PC-3 (cell line): ENCODE measurements at places on chromosomes 1 and 21. TPM values are rescaled to one million over a fixed set of nuclear protein-coding genes. Genes with fewer than 3 reads are reported as not detected.
A peak's percentile ranks its signal among the peaks of the same experiment; 100 is the strongest.

The PROK1 gene
- not detected in 2 replicates for total RNA-seq

The DDX20 gene
- 21.6 and 22.2 TPM in 2 replicates for total RNA-seq

The ANKRD45 gene
- total RNA-seq = not detected in 2 replicates

The PLA2G2C gene
- total RNA-seq = 0.12 TPM in 1 of 2 replicates, not detected in the other

The NMNAT2 gene
- total RNA-seq = 6.0 and 6.6 TPM in 2 replicates

The RNF186 gene
- total RNA-seq = 0.69 TPM in 1 of 2 replicates, not detected in the other

The SPRR1B gene
- total RNA-seq = not detected in 2 replicates

The SH2D5 gene
- 7.1 and 11.2 TPM in 2 replicates for total RNA-seq

DNA sequence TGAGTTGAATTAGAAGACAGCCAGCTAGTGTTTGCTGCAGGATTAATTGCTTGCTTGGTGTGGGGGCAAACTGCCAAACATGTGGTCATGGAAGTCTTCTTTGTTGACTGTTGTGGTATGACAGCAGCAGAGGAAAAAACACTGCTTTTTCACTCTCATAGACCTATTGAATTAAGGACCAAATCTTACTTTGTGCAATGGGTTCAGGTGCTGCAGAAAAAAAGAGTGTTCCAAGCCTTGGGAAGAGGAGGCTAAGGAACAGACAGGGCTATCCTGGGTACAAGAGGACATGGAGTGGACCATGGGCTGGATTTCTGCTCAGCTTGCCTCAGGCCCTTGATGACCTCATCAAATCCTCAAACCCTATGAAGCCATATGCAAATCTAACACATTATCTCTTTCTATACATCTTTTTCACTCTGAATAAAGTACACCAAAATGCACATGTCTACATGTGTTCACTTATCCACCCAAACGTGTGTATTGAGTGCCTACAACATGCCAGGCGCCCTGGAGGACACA, 61.5 kb downstream of the SIPA1L2 start:
- DNase-seq = peak; percentile 35

DNA sequence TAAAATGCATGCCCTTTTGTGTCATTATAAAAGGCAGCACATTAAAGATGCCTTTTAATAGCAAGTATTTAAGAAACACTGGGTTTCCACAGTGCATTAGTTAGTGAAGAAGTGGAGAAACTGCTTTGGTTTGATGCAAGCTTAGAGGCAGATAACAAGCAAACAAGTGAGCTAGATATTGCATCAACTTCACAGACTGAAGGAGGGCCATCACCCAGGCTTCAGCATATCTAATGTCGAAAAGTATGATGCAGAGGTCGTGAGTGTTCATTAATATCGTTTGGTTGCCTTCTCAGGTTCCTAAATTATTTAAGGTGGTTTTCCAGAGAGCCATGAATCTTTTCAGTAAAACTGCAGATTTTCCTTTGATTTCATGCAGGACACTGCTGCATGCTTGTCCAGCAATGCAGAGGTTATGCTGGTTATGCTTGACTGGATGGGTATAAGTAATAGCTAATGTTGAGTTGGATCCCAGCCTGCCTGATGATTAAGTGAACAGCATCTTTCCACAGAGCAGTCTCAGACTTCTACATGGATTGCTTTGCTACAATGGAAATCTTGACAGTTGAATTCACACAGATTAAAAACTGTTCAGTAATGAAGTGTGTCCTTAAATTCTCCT, 69.7 kb upstream of the IPO9 start:
- DNase-seq = no peak

GRCh38 chr1:68181165-68181556, 51.2 kb downstream of the WLS start:
- no peak for DNase-seq

- peak; percentile 27 for DNase-seq
These were observed 91.2 kb upstream of the JUN start for GRCh38 chr1:58874757-58875755.

GRCh38 chr1:184802354-184803179, 47.9 kb upstream of the EDEM3 start:
- DNase-seq = peak; percentile 42

- DNase-seq = peak; percentile 78
These were observed 20.1 kb downstream of the FAAP20 start for GRCh38 chr1:2174348-2175054.

GRCh38 chr1:210269981-210270380, 37.4 kb downstream of the SERTAD4 start:
- DNase-seq = no peak

- no peak for DNase-seq
These were observed 48.0 kb downstream of the NR5A2 start for GRCh38 chr1:200075522-200075921.

DNA sequence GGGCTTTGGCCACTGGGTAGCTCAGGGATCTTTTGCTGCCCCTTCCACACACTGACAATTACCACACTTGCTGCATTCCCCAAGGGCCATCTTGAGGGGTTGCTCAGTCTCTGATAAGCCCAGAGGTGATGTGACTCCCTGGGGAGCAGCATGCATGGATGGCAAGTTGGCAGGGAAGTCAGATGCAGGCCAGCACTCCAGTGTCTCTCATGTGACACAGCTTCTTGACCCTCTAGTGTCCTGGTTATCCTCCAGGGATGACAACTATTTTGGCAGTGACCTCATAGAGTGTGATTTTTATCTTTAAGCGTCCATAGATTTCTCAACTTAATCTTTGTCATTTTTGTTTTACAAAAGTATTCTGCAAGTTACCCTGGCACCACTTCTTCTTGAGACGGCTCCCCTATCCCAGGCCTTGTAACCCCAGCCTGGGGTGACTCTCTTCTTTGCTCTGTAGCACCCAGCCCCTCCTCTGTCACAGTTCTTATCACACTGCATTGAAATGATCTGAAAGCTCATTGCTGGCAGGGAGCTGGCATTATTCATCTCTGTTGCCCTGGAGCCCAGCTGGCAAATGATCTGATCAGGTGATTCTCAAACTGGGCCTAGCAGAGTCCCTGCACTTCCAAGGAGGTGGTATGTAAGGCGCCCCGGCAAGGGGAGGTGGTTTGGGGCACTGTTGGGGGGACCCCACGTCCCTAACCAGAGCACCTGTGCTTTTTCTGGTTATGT, 72.6 kb downstream of the TENT5C start:
- DNase-seq = no peak

GRCh38 chr1:29029667-29030066, 94.0 kb downstream of the TMEM200B start:
- DNase-seq = no peak

- peak; percentile 69 for DNase-seq
These were observed 5.4 kb upstream of the KNCN start for GRCh38 chr1:46556822-46557221.

- DNase-seq = no peak
These were observed 5.3 kb downstream of the SSU72 start for GRCh38 chr1:1569341-1569740.

DNA sequence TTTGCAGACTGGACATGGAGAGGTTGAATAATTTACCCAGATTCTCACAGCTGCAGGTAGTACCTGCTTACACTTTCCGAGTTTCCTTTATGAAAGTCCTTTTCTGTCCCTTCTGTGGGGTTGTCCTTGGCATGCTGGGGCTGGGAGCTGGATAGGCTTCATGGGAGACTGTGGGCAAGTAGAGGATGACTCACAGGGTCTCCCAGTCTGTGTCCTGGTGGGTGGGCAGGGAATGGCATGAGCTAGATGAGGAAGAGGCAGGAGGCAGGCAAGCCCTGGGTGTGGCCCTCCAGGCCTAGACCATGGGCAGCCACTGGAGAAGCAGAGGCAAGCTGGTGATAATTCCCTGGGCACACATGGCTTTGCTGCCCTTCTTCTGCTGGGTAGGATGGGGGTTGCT, 80.6 kb downstream of the NAV1 start:
- DNase-seq = no peak

- DNase-seq = peak; percentile 82
These were observed 467 bp downstream of the THRAP3 start for GRCh38 chr1:36224537-36225282.

DNA sequence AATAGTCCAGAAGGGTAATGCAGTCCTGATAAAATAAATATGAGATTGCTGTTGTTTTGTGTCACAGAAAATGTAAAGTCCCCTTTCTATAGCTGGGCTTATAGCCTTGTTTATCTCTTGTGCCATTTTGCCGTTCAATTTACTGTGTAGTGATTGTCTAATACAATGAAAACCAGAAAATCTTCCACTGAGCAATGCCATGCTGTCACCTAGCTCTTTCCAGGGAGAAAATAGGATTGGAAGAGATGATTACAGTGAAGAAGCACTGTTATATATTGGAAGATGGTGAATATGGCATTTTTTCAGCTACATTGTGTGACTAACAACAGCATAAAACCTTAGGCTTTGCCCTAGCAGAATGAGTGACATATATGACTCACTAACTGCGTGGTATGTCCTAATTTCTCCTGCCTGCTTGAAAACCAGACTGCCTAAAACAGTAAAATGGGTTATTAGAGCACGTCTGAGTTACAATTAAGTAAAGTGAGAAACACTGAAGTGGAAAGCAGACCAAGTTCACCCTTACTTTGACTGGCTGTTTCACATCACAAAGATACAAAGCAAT, 332.4 kb upstream of the ZP4 start:
- DNase-seq = peak; percentile 56

GRCh38 chr1:32768110-32768850, 48.9 kb downstream of the YARS1 start:
- DNase-seq = no peak

DNA sequence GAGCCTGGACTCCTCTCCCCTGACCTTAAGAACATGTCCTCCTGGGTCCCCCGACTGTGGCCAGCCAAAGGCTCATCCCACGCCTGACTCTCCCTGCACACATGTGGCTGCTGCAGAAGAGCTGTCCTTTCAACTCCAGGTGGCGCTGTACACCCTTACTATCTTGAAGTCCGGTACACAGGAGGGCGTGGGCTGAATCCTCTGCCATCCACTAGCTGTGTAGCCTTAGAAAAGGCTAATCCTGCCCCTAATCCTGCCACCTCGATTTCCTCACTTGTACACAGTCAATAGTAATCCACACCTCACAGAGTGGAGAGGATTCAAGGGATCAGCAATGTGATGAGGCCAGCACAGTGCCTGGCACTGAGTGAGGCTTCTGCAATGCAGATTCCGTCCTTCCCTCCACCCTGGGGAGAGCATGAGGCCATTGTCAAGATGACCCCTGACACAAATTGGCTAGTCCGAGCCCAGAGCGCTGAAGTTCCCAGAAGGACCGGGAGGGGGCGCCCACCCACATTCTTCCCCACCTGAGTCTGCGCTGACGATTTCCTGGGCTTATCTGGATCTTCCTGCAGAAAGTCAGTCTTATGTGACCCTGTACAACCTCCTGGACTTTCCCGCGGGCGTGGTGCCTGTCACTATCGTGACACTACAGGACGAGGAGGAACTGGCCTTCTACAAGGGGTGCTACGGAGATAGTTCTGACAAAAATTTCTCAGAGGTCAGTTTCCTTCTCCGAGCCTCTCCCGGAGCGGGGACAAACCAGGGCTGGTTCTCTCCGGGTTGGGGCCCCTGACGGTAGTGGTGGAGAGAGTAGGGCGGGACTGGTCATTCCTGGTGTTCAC, 47.1 kb upstream of the DMBX1 start:
- peak; percentile 82 for DNase-seq

DNA sequence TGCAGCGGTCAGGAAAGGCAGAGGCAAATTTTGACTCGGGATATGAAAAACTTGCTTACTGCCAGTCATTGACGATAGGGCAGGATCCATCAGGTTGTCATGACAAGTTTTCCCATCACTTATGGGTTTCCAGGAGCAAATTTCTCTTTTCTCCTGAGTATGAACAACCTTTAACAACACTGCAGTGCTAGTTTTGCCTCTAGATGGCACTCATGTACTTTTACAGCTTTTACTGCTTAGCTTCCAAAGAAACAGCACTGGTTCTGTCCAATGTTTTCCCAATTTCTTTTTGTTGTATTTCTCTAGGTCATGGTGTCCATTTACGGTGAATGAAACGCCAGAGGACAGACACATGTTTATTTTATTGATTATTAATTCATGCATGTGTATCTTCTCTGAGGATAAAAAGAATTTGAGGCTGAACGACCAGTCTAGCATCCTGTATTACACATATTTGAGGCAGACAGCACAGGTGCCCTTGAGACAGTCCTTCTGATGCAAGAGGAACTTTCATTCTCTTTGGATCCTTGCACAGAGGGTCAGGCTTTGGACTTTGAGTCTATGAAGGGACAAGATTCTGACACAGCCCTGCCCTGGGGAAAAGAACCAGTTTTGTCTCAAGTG, 112.3 kb upstream of the TRABD2B start:
- peak; percentile 80 for DNase-seq

DNA sequence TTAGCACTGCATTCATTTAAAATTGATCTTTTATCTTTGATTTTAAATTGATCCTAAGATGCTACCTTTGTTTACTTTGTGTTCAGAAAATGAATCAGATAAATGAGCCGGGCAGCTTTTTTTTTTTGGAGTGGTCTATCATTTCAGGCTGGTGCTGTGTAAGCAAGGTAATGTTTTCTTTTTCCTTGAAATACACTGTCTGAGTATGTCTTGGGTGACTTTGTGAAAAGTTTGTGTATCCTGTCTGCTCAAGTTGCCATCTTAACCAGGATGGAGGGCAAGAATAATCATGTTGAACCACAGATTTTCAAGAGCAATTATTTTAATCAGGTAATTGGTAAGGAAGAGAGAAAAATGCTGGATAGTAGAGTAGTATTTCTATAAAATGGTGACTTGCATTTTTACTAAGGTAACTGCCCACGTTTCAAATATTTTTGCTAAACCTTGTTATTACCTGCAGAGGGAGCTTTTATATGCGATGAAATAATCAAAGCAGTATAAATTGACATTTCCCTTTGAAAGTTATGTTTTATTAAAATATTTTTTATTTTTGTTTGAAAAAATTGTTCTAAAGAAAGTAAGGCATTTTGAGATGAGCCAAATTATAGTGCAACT, 11.1 kb downstream of the ADGRL2 start:
- DNase-seq = peak; percentile 43

DNA sequence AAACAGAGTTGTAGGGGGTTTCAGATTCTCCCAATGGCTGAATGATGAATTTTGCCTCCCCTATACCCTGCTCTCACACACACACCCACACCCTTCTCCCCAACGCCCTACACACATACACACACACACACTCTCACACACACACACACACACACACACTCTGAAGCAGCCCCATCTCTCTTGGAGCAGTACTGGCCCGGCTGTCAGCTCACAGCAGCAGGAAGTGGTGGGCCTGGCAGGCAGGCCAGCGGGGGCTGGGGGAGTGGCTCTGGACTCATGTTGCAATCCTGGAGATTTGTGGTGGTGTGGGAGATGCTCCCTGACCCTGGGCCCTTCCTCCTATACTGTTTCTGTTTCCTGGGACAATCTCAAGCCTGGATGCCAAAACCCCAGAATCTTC, 2.2 kb downstream of the IKBKE start:
- no peak for DNase-seq

GRCh38 chr1:204286831-204287421, 72.8 kb downstream of the PLEKHA6 start:
- DNase-seq = peak; percentile 52

DNA sequence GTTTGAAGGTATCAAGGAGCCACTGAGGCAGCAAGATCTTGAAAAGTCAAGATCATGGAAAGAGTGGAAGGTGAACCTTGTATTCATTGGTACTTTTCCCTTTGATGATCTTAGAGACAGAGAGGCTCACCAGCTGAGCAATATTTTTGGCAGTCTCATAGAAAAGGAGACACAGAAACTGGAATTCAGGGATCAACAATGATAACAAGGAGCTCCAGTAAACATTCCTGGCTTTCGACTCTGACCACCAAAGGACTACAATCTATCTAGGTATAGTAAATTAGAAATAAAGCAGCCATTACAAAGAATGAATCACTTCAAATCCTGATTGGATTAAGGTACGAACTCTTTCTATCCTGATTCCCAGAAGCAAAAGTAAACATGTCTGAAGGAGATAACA, 615.4 kb downstream of the KIF26B start:
- DNase-seq = no peak
